ENCODE measurements at places on chromosomes 7 and 10. TPM values are rescaled to one million over a fixed set of nuclear protein-coding genes. Genes with fewer than 3 reads are reported as not detected.

Gene GARIN1A
- total RNA-seq: 1.2 TPM

DNA sequence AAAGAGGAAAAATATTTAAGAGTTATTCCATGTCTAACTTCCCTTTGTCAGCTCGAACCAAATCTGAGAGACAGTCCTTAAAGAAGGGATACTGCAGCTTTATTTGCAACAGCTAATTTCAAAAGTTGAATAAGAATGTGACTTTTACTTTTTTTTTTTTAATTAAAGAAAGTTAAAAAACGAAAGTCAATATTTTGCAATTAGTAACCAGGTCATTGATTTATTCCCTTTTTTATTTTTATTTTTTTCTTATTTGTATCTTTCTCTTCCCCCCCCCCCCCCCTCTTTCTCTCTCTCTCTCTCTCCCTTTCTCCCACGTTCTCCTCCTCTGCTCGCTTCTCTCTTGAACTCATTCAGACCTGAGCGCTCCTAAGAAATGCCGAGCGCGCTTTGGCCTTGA is 209.5 kb downstream of the TCF7L2 start:
- DNase-seq: no peak

DNA sequence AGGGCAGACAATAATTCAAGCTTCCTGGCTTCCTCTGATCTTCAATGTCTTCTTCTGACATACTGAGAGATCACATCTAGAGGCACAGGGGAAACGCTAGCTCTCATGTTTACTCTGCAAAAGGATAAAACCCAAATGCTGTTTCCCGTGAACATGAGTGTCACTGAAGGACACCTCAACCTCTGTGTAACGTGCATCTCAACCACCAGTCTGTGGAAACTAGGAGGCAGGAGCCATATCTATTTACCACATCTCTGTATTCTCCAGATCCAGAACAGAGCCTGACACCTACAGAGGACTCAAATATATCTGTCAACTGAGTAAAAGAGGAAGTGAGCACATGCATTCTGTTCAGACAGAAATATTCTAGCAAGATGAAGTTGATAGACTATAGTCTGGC is 140.3 kb upstream of the TARP start:
- DNase-seq: no peak

GRCh38 chr10:28839600-28840007 is 162.3 kb downstream of the BAMBI start:
- DNase-seq: no peak

- no peak for DNase-seq
Observed at GRCh38 chr7:49636400-49636799, 137.0 kb upstream of the VWC2 start.

Gene CARD11
- total RNA-seq: 107 TPM

- no peak for DNase-seq
Observed at GRCh38 chr7:147044941-147045340, 928.3 kb downstream of the CNTNAP2 start.

DNA sequence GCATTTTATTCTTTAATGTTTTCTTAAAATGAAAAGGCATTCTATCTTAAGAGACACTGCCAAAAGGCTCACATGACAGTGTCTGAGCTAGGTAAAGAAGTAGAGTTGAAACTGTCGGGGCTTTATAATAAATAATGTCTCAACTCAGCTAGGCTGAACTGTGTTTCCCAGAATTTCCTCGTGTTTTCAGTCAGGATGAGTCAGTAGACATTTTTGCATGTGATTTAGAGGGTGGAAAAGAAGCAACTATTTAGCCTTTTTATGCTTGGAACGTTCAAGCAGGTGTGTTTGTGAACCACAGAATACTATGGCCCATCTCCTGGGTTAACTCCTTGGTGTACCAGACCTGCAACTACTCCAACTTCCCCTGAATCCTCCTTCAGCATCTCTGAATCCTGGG is 23.4 kb upstream of the LIPA start:
- DNase-seq: no peak

- no peak for DNase-seq
Observed at GRCh38 chr10:70084189-70084588, 31.5 kb downstream of the MACROH2A2 start.

GRCh38 chr10:62244785-62245467 is 23.7 kb downstream of the RTKN2 start:
- no peak for DNase-seq
